ENCODE measurements at places on chromosomes 5 and 9. TPM values are rescaled to one million over a fixed set of nuclear protein-coding genes. Genes with fewer than 3 reads are reported as not detected.

DNA sequence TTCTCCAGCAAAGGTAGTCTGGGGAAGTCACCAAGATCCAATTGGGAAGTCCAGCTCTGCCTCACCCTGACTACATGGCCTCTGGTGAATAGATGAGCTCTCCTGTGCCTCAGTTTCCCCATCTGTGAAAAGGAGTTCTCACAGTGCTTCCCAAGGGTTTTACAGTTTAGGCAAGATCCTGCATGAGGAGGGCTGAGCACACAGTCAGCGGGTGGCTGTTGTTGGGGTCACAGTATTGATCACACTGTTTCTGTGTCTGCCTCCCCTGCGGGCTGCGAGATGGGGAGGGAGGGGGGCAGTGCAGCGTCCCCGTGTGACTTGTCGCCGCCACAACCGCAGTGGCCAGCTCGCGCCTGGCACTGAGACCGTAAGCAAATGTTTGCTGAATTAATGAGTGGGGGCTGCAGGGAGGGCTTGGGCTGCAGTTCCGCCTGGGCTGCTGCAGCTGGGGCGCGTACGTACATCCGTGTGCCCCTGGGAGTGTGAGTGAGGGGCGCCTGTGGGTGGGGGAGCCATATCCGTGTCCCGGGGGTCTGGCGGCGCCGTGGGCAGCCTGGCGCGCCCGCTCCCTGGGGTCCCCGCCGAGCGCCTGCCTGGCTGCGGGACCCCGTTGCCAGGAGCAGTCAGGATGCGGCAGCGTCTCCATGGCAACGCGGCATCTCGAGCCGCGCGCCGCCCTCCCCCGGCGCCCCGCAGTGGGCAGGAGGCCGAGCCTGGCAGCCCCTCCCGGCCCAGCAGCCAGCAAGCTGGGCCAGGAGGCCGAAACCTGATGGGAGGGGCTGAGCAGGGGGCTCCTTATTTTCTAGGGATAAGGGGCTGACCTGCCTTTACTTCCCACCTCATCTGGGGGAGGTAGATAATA lies 31.4 kb upstream of the PSD2 start:
- no peak overlapping the region for H3K27ac ChIP-seq
- peaks cover 28% of the 10 kb centered on the region for H3K4me1 ChIP-seq
- H3K4me3 ChIP-seq, result no peak overlapping the region
- DNase-seq, result no peak
- H3K36me3 ChIP-seq, result no peaks in the 10 kb centered on the region

GRCh38 chr5:31218978-31219377 lies 25.5 kb downstream of the CDH6 start:
- no peaks in the 10 kb centered on the region for H3K4me1 ChIP-seq
- DNase-seq, result no peak
- no peaks in the 10 kb centered on the region for H3K36me3 ChIP-seq
- no peak overlapping the region for H3K27ac ChIP-seq
- no peaks in the 10 kb centered on the region for H3K27me3 ChIP-seq

DNA sequence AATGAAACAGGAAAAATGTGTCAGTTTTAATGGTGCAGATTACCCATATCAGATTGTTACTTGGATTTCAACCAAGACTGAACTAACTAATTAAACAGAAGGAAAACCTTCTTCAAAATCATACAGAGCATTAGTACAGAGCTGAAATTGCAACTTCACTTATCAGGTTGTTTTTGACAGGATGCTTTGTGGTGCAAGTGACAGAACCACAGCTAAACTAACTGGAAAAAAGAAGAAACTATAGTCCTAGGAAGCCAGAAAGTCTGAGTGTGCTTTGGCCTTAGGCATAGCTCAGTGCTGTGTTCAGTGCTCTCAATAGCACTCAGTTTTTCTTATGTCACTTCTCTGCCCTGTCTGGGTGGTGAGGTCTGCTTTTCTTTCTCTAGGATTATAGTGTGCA lies 267.4 kb downstream of the CHSY3 start:
- no peak overlapping the region for H3K4me3 ChIP-seq
- no peak overlapping the region for H3K27ac ChIP-seq
- no peaks in the 10 kb centered on the region for H3K4me1 ChIP-seq
- H3K36me3 ChIP-seq, result no peaks in the 10 kb centered on the region
- no peak for DNase-seq

DNA sequence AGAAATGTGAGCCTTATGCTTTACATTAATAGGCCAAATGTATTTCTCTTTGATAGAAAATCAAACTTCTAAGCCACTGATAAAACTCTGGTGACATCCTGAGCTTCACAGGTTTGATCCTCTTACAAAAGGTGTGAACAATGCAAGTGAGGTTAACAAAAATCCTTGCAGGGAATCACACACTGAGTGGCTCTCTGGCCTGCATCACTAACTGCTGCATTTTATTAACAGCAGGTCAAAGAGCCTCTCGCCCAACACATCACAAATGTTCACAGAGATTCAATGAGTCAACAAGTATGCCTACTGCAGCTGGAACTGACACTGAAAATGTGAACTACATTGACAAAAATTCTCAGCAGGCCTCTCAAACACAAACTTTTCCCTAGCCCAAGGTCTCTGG lies 122.3 kb downstream of the SEMA5A start:
- no peak overlapping the region for H3K4me3 ChIP-seq
- H3K27me3 ChIP-seq, result no peaks in the 10 kb centered on the region
- no peak overlapping the region for H3K27ac ChIP-seq
- no peak for DNase-seq
- H3K4me1 ChIP-seq, result no peaks in the 10 kb centered on the region

- H3K36me3 ChIP-seq, result no peaks in the 10 kb centered on the region
- H3K4me3 ChIP-seq, result no peak overlapping the region
- no peak for DNase-seq
- H3K27me3 ChIP-seq, result no peaks in the 10 kb centered on the region
Observed at GRCh38 chr5:170333161-170333910, 35.8 kb upstream of the LCP2 start.

GRCh38 chr5:141349917-141350619 lies at the start of gene PCDHGB1:
TSS of gene PCDHGB1 (plus strand) at chr5:141350099. CDS start at chr5:141350261, 162 bp downstream.
- no peak for DNase-seq
- H3K4me1 ChIP-seq, result no peaks in the 10 kb centered on the region
- H3K4me3 ChIP-seq, result peak within 1 kb of the TSS; percentile 37
- peaks cover 5% of the 10 kb centered on the region for H3K27me3 ChIP-seq
- H3K36me3 ChIP-seq, result no peaks in the 10 kb centered on the region

- no peaks in the 10 kb centered on the region for H3K36me3 ChIP-seq
- no peak overlapping the region for H3K27ac ChIP-seq
- no peak overlapping the region for H3K4me3 ChIP-seq
- H3K27me3 ChIP-seq, result no peaks in the 10 kb centered on the region
- no peak for DNase-seq
Observed at GRCh38 chr5:54676481-54677340, 159.2 kb downstream of the SNX18 start.

DNA sequence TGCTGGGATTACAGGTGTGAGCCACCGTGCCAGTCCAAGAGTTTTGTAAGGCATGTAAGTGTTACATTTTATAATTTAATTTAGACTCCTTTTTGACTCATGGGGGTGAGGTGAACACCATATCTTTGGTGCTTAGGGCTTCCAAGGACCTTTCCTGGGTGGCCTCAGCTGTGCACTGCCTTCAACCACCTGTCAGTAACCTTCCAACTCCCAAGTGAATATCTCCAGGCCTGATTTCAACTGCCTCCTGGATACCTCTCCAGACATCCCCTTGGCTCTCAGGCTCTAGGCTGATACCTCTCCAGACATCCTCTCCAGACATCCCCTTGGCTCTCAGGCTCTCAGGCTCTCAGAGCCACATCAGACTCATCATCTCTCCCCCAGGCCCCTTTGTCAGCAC lies 30.9 kb upstream of the TTLL11 start:
- H3K27me3 ChIP-seq, result no peaks in the 10 kb centered on the region
- H3K4me1 ChIP-seq, result peaks cover 29% of the 10 kb centered on the region
- no peak overlapping the region for H3K4me3 ChIP-seq
- no peak for DNase-seq
- H3K27ac ChIP-seq, result no peak overlapping the region
- no peaks in the 10 kb centered on the region for H3K36me3 ChIP-seq

DNA sequence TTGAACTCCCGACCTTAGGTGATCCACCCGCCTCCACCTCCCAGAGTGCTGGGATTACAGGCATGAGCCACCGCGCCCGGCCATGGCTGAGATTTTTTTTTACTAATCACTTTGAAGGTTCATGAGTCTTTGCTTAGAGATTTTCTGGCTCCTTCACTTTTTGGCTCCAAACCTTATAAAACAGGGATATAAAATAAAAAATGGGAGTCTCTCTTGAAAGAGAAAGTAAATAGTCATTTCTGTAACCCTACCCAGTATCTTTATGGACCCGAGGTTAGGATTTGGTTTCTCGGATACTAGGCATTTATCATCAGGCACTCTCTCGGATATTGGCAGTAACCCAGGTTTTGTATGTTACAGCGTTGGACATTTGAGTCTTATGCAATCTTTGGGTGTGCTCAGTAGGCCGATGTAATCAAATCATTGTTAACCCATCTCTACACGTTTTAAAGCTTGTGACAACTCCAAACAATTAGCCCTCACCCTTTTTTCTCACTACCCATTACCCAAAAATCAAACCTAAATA lies 25.3 kb downstream of the STXBP1 start:
- H3K4me3 ChIP-seq, result no peak overlapping the region
- no peak for DNase-seq
- peak overlapping the region; percentile 58 for H3K27ac ChIP-seq
- peaks cover 22% of the 10 kb centered on the region for H3K4me1 ChIP-seq
- no peaks in the 10 kb centered on the region for H3K27me3 ChIP-seq

- H3K27ac ChIP-seq, result no peak overlapping the region
- no peaks in the 10 kb centered on the region for H3K36me3 ChIP-seq
- H3K27me3 ChIP-seq, result no peaks in the 10 kb centered on the region
Observed at GRCh38 chr5:115450741-115451140, 93.8 kb downstream of the FEM1C start.

GRCh38 chr9:127905004-127905728 lies 5.8 kb upstream of the ST6GALNAC6 start:
- peaks cover 57% of the 10 kb centered on the region for H3K4me1 ChIP-seq
- peak overlapping the region; percentile 65 for H3K27ac ChIP-seq

DNA sequence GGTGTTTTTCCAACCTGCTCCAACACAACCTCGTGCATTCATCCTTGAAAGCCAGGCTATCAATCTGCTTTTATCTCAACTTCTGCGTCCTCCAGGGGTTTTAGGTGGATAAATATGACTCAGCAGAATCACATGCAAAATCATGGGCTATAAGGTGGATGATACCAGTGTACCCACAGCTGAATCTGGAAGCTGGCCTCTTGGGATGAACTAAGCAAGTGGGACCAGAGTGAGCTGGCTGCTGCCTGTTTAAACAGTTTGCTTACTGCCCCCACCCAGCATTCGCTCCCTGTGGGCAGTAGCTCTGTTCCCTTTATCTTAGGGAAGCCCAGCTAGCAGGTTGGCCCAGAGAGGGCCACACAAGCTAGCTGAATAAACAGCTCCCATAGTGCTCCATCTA lies 194.0 kb downstream of the CRB2 start:
- H3K27me3 ChIP-seq, result no peaks in the 10 kb centered on the region
- H3K4me3 ChIP-seq, result no peak overlapping the region
- H3K27ac ChIP-seq, result no peak overlapping the region

GRCh38 chr9:109989296-109989695 lies 209.3 kb downstream of the PALM2AKAP2 start:
- H3K4me3 ChIP-seq, result no peak overlapping the region

DNA sequence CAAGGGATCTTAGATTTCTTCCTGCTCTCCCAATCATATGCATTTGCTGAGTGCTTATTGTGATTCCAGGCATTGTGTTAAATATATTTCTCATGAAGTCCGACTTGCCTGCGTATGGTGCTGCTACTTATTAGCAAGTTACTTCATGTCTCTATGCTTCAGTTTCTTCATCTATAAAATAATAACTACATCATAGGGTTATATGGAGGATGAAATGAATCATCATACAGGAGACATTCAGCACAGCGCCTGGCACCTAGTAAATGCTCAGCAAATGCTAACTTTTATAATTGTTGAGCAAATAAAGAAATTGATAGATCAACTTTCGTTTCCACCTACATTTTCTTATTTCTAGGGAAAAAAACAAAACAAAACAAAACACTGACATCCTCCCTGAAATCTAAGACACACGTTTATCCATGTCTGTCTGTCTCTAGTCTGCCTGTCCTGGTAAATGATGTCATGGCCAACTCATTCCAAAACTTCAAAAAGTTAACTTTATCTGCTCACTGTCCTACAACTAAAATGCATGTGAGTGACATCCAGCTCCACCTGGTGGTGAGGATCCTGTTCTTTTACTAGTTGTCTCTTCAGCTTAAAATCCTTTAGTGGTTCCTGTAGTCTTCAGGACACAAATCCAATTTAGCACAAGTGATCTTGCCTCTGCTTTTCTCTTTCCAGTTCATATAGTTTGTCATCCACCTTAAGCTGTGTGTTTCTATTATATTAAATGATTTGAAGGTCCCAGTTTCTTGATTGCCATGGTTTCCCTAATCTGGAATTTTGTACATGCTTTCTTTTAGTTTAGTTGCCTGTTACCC lies 27.7 kb downstream of the PPP3R2 start:
- no peak overlapping the region for H3K4me3 ChIP-seq
- H3K36me3 ChIP-seq, result peaks cover 39% of the 10 kb centered on the region
- no peaks in the 10 kb centered on the region for H3K27me3 ChIP-seq
- no peak for DNase-seq
- no peaks in the 10 kb centered on the region for H3K4me1 ChIP-seq

GRCh38 chr9:92980085-92980745 lies 32.9 kb downstream of the FGD3 start:
- H3K4me3 ChIP-seq, result no peak overlapping the region
- peaks cover 10% of the 10 kb centered on the region for H3K4me1 ChIP-seq
- H3K27ac ChIP-seq, result no peak overlapping the region
- no peaks in the 10 kb centered on the region for H3K27me3 ChIP-seq

The NUTM2F gene
- not detected for total RNA-seq

The PDLIM7 gene
- total RNA-seq, result 1,085 TPM
